ENCODE measurements at places on chromosomes 16 and 17.

DNA sequence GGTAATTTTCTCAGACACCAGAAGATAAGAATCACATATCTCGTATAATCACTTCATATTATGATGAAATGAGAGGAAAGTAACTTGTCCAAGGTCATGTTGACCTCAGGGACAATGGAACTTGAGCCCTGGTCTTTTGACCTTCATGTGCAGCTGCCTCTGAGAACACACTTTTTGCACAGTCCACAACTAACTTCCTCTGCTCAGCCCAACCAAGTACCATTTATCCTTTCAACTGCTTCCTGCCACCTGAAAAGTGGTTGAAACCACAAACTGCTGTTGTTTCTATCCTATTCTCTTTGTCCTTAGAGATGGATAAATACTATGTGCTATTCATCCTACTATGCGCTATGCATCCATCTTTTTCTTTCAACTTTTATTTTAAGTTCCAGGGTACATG, 2.3 kb upstream of the CCL1 start:
- DNase-seq = no peak

- DNase-seq = no peak
Measured at GRCh38 chr17:882827-883585, 96.6 kb downstream of the NXN start.

DNA sequence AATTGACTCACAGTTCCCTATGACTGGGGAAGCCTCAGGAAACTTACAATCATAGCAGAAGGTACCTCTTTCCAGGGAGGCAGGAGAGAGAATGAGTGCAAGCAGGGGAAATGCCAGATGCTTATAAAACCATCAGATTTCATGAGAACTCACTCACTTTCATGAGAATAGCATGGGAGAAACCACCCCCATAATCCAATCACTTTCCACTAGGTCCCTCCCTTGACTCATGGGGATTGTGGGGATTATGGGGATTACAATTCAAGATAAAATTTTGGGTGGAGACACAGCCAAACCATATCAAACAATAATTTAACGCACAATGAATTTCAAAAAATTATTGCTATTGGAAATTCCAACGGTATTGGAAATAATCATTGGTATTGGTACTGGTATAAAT, 15.1 kb downstream of the ABCA9 start:
- no peak for DNase-seq

- DNase-seq = no peak
Measured at GRCh38 chr16:71767060-71767900, 41.4 kb downstream of the AP1G1 start.

DNA sequence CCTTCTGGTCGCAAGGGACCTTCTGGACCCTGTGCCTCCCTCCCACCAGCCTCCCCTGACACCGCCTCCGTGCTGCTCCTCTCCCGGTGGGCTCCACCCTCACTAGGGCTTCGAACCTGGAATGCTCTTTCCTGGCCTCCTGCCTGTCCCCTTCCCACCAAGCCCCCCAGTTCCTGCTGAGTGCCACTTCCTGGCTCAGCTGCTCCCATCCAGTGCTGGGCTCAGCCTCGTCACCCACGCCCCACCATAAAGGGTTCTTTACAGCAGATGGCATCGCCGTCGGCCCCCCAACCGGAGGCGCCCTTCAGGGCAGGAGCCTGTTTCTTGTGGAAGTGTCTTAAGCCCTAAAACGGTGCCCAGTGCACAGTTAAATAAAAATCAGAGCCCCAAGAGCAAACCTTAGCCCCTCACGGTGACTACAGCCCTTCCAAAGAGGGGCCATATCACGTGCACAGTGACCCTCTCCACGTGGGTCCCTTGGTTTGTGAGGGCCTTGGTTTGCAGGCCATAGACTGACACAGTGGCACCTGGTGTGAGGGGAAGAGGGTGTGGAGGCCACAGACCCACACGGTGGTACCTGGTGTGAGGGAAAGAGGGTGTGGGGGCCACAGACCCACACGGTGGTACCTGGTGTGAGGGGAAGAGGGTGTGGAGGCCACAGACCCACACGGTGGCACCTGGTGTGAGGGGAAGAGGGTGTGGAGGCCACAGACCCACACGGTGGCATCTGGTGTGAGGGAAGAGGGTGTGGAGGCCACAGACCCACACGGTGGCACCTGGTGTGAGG, 111.4 kb downstream of the METRNL start:
- no peak for DNase-seq

DNA sequence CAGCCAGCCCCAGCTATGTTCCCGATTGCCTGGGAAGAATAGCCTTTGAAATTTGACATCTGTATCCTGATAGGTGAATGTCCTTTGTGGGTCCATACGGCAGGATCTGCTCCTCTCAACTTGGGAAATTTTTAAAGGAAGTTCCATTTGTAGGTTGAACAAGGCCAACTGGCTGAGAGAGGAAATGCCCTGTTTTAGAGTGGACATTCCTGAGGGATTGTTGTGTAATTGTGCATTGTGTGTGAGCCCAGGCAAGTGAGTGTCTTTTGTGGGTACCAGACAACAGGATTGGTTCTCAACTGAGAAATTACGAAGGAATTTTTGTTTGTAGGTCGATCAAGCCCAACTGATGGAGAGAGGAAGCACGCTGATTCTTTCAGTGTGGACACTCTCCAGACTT, 2.6 kb upstream of the CPHXL2 start:
- no peak for DNase-seq

- DNase-seq = peak; percentile 23
Measured at GRCh38 chr17:36602030-36602748, 806 bp downstream of the MRM1 start.

DNA sequence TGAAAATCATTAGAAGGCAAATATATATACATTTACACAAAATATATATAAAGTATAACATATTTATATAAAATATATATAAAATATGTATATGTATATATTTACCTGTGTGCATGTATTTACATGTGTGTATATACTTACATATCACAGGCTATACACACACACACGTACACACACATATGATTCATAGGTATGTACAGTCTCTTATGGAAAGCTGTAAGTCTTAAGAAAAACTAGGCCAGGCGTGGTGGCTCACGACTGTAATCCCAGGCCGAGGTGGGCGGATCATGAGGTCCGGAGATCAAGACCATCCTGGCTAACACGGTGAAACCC, 14.7 kb downstream of the TOM1L2 start:
- DNase-seq = no peak

GRCh38 chr17:19494961-19495806, 38.5 kb upstream of the SLC47A1 start:
- no peak for DNase-seq

DNA sequence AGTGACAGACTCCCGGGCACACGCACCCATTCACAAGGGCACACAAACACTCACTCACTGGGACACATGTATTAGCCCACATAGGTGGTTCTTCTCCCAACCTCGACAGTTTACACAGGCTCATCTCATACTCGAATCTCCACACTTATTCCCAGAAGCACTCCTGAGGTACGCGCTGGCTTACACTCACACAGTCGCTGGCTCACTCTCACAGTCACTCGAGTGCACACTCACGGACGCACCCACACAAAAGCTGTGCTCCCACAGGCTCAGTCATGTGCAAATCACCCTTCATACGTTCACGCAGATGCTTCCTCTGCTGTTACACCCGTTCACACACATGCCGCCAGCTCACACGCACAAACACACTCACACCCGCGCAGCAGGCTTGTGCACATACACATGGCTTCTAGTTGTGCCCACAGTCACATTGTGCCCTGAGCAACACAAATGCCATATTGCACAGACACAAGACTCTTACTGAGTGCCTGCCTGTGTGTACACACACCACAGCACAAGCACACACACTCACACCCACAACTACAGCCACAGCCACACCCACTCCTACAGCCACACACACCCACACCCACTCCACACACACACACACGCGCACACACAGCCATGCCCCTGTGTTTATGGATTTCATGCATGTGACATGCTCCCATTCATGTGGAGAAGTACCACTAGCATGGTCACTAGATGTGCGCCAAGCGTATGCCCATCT, 8.4 kb upstream of the PRR29 start:
- no peak for DNase-seq

DNA sequence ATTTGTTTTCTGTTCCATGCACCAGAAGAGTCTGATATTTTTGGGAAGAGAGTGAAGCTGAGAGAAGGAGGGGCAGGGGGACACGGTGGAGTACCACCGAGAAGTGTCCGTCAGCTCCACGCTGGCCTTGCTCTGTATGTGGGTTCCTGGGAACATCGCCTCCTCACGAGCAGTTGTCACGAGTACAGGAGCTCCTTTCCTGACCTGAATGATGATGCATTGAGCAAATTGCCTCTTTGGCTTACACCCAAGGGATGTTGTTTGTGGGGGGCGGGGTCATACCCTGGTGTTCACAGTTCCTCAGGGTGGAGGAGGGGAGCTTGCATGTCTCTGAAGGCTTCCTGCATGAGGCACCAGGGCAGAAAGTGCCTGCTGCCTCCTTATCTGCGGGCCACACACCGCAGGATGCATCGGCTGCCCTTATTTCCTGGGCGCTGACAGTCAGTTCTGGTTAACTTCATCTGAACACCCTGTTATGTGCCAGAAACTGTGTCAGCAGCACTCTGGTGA, 36.2 kb downstream of the RGS9 start:
- peak; percentile 83 for DNase-seq

GRCh38 chr16:51919736-51920135, 627.2 kb downstream of the TOX3 start:
- no peak for DNase-seq

DNA sequence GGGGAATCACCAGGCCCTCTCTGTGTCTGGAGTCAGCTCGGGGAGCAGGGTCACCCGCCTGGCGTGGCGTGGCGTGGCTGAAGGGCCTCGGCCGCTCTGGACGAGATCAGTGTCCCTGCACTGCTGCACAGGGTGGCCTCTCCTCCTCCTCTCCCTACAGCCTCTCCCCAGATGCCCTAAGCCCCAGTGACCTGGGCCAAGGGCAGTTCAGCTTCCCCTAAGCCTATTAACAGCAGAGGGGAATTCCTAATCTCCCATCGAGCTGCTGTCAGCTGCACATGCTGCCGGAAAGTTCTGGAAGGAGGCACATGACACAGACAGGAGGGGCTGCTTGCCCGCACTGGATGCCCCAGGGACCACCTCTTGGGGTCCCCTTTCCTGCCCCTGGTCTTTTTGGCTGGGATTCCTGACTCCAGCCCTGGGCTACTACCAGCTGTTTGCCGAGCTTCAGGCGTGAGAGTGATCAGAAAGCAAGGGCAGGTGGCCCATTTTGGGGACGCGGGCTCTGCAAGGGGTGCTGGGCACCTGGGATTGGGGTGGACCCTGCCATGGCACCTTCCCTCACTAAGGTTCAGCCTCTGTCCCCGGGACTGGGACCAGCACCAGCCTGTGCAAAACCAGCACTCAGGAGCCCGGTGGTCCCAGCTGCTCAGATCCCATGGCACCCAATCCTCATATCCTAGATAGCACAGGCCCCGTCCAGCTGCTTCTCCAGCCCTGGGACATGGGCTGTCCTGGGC, 794 bp downstream of the PDE6G start:
- no peak for DNase-seq

GRCh38 chr16:14600164-14600563, 29.9 kb downstream of the PARN start:
- DNase-seq = no peak

- no peak for DNase-seq
Measured at GRCh38 chr17:80660527-80661198, 116.0 kb downstream of the RPTOR start.

DNA sequence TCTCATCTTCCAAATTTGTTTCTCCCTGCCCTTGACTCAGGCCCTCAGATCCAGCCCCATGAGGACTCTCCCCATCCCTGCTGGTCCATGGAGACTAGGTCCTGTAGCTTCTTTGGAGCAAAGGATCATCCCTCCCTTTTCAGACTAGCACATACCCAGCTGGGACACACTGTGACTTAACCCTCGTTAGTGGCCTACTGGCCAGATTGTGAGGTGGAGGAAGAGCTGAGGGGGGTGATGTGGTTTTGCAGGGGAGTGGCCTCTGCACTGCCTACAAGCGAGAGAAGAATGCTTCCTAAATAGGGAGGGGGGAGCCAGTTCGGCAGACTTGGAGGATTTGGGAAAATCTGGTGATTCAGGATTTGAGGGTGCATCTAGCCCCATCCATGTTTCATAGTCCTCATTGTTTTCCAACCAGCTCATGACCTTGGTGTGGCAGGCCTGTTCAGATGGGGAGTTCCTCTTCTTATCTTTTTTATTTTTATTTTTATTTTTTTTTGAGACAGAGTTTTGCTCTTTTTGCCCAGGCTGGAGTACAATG, 47.8 kb upstream of the SLC47A1 start:
- no peak for DNase-seq

DNA sequence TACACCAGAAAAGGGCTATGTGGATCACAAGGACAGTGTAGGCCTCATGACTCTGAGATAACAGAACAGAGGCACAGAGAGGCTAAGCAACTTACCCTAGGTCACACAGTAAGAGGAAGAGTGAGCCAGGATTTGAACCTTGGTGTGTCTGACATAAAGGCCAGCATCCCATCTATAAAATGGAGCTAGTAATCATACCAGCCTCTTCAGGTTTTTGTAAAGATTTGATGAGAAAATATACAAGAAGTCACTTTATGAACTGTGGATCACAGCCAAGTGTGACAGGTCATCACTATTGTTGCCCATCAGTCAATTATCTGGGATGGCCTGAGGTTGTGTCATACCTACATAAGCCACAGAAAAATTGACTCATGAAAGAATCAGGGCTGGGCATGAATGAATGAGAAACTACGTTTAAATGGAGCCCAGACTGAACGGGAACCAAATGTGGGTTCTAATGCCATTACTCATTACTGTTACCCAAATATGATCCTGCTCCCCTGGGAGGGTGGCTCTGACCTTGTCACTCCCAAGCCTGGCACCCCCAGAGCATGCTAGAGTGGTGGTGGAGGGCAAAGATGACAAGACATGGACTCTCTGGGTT, 21.0 kb downstream of the FBXO39 start:
- no peak for DNase-seq

DNA sequence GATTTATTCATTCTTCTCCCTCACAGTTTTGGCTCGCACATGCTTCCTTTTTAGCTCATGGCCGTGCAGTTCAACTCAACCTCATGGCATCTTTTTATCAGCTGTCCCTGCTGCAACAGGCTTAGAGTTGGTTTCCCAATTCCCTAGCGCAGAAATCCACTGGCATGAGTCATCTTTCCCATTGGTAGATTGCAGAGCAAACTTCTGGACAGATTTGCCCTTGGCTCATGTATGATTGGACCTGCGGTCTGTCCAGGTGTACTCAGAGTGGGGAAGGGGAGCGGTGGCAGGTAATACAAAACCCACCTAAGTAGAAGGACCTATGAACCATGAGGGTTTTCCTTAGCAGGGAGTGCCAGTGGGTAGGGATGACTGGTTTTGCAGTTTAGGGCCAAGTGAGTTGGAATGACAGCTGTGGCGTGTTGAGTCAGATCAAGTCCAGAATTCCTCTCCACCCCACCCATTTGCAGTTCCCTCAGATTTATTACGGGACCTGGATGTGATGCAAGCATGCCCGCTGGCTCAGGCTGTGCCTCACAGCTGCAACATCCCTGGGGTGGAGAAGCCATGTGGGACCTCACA, 584.7 kb downstream of the WWOX start:
- DNase-seq = no peak

All from CD4-positive, alpha-beta T cell treated with Interleukin-17A for 4 hours (primary cell).